Heart left ventricle (tissue), 16 donors: ENCODE measurements at places on chromosomes 12 and 14. TPM values are rescaled to one million over a fixed set of nuclear protein-coding genes. Genes with fewer than 3 reads are reported as not detected.

GRCh38 chr14:91606851-91607250 lies 96.7 kb upstream of the PPP4R3A start:
- peaks cover 4% of the 10 kb centered on the region for H3K27me3 ChIP-seq
- no peak overlapping the region for H3K4me3 ChIP-seq
- no peaks in the 10 kb centered on the region for H3K36me3 ChIP-seq
- no peak for DNase-seq
- no peak overlapping the region for H3K27ac ChIP-seq

- DNase-seq = no peak
- no peak overlapping the region for H3K27ac ChIP-seq
- H3K4me1 ChIP-seq = no peaks in the 10 kb centered on the region
These were observed 474.6 kb downstream of the ETNK1 start for GRCh38 chr12:23099604-23100003.

DNA sequence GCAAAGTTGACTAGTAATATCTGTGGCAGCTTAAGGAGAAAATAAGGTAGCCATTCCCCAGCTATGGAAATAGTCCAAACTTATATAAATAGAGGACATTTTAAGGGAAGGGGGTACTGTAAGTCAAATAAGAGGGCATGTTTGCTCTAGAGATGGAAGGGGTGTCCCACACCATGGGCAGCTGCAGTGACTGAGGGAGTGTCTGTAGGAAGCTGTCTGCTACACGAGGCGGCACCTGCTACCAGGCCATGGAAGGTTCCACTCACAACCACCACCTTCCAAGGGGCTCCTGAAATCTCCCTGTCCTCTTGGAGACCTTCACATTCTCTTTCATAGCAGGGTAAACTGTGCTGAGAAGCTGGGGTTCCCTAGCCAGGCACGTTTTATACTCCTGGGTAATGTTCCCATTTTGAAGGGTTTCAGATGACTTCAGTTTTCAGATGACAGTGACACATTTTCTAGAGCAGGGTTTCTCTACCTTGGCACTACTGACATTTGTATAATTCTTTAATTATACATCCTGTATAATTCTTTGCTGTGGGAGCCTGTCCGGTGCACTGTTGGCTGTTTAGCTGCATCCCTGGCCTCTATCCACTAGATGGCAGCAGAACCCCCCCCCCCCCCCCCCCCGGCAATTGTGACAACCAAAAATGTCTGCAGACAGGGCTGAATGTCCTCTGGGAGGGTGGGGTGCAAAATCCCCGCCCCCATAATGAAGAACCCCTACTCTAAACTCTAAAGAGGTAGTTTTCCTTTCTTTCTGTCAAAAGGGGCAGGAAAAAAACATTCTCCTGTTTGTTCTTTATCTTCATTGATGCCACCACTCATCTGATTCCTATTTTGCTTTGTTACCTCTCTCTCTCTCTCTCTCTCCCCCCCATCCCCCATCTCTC lies 11.6 kb upstream of the SMCO2 start:
- H3K36me3 ChIP-seq = no peaks in the 10 kb centered on the region
- DNase-seq = no peak
- no peaks in the 10 kb centered on the region for H3K27me3 ChIP-seq
- H3K4me1 ChIP-seq = no peaks in the 10 kb centered on the region
- H3K4me3 ChIP-seq = no peak overlapping the region

GRCh38 chr12:69610126-69610525 lies 581 bp downstream of the LRRC10 start:
- no peaks in the 10 kb centered on the region for H3K4me1 ChIP-seq
- no peaks in the 10 kb centered on the region for H3K27me3 ChIP-seq
- H3K36me3 ChIP-seq = no peaks in the 10 kb centered on the region

GRCh38 chr12:66934302-66935062 lies 255.6 kb upstream of the GRIP1 start:
- no peak overlapping the region for H3K27ac ChIP-seq
- H3K27me3 ChIP-seq = no peaks in the 10 kb centered on the region
- DNase-seq = no peak
- H3K36me3 ChIP-seq = no peaks in the 10 kb centered on the region

Gene TARBP2
- 9.9 TPM for total RNA-seq

Gene GPR162
- total RNA-seq = 2.4 TPM

DNA sequence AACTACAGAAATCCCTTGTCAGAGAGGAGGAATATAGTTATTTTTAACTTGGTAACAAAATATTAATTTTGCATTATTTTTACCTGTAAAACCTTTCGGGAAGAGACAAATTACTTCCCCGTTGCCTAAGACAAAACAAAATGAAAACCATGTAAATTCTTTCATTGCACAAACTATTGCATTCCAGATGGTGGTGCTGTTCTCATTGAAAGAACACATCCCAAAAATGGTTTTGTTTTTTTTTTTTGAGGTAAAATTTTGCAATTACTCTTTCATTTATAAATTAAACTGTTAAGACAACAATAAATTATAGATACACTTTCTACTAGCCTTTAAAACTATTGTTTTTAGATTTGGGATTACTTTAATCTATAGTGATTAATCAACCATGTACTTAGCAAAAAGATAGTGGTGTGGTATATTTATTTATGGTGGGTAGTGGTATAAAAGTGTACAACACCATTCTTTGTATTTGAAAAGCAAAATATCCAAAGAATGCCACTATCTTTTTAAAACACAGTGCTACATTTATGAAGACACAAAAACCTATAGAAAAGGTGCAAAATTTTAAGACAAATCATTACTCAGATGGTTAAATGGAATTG lies 115.5 kb downstream of the SLC38A1 start:
- no peaks in the 10 kb centered on the region for H3K4me1 ChIP-seq
- no peaks in the 10 kb centered on the region for H3K27me3 ChIP-seq
- no peaks in the 10 kb centered on the region for H3K36me3 ChIP-seq
- no peak for DNase-seq

Gene SDR9C7
- total RNA-seq = not detected
